ENCODE measurements at places on chromosomes 16 and 17.

- no peak for DNase-seq
Observed at GRCh38 chr16:4179020-4179419, 62.8 kb upstream of the ADCY9 start.

- no peak for DNase-seq
Observed at GRCh38 chr16:626787-627453, 3.9 kb upstream of the WFIKKN1 start.

DNA sequence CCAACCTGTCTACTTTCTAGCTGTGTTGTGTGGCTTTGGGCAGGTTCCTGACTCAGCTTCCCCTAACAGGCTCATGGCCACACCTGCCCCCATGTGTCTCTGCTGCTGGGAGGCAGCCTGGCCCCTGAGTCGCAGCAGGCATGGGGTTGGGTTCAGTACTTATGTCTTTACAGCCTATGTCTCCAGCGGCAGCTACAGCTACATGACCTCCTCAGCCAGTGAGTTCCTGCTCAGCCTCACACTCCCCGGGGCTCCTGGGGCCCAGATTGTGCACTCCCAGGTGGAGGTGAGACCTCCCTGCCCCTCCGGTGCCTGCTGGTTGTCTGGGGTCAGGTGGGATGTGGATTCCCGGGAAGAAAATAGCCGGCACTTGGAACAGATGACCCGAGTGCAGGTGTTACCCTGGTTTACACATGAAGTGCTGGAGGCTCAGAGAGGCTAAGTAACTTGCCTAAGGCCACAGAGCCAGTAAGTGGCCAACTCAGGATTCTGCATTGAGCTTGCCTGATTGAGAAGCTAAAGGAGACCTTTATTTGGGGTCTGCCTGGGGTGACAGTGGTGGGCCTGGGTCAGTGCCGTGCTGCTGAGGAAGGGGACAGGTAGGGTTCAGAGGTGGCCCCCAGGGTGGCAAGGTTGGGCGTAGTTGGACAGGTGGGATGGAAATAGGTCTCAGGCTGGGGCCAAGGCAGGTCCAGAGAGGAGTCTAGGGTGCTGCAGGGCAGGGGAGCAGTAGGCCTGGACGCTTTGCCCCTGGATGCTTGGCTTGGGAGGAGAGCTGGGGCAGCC, 15.9 kb downstream of the FCSK start:
- no peak for DNase-seq

DNA sequence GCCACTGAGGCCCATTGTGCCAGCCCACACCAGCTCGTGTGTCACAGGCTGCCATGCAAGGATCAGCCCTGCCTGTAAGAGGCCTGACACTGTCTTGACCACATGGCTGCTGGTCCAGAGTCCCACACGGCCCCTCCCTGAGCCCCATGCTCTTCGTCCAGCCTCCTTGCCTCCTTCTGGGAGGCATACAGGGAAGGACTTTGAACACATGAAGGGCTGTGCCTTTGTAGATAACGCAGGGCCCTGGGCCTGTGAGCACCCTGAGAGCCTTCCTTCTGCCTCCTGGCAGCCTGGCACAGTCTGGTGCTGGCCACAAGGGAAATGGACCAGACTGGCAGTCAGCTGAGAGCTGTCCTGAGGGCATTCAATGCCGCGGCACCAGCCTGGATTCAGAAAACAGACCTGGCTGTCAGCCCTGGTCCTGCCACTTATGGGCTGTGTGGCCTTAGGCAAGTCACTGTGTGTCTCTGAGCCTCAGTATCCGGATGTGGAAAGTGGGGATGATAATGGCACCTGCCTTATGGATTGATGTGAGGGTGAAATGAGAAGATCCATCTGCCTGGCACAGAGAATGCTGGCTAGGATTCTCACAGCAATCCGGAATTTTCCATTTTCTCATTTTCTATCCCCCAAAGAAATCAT, 19.2 kb upstream of the SPNS2 start:
- DNase-seq: no peak

DNA sequence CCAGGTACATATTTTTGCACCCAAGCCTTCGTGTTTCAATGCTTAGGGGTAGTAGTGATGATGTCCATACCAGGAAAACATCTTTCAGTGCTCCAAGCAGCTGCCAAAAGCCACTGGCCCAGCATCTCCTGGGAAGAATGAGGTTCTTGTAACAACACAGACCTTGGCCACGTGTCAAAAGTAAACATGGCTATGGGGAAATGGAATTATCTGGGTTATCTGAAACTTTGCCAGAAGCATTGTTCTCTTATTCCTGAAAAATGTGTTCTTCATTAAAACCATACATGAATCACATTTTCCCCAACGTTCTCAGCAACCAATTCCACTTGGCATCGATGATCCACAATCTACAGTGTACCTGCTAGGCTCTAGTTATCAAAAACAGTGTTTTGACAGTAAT, 524.2 kb upstream of the EEF2KMT start:
- no peak for DNase-seq

GRCh38 chr16:2471653-2472487, 773 bp downstream of the NTN3 start:
- no peak for DNase-seq

DNA sequence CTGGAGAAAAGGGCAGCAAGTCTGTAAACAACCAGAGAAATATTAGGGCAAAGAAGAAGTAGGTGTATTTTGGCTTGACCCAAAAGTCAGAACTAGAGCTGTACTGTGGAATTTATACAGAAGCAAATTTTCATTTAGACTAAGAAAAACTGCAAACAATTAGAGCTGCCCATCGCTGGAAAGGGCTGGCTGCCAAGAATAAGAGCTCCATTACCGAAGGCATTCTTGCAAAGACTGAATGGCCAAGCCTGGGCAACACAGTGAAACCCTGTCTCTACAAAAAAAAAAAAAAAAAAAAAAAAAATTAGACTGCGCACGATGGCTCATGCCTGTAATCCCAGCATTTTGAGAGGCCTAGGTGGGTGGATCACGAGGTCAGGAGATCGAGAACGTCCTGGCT, 53.9 kb upstream of the TMC5 start:
- DNase-seq: no peak

- DNase-seq: no peak
Observed at GRCh38 chr17:31297090-31297489, at the start of gene OMG. Gene OMG, minus strand, starts transcription at chr17:31297239. Its CDS starts 908 bp downstream, at chr17:31296331.

DNA sequence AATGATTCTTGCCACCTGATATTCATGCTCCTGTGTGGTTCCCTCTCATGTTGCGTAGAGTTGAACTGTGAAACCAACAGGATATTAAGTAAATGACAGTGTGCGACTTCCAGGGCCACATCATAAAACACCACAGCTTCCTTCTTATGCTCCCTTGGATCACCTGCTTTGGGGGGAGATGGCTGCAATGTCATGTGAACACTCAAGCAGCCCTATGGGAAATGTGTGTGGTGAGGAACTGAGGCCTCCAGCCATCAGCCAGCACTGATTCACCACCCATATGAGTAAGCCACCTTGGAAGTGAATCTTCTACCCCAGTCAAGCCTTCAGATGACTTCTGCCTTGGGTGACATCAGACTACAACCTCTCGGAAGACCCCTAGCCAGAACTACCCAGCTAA, 427.5 kb downstream of the UTP18 start:
- DNase-seq: no peak

DNA sequence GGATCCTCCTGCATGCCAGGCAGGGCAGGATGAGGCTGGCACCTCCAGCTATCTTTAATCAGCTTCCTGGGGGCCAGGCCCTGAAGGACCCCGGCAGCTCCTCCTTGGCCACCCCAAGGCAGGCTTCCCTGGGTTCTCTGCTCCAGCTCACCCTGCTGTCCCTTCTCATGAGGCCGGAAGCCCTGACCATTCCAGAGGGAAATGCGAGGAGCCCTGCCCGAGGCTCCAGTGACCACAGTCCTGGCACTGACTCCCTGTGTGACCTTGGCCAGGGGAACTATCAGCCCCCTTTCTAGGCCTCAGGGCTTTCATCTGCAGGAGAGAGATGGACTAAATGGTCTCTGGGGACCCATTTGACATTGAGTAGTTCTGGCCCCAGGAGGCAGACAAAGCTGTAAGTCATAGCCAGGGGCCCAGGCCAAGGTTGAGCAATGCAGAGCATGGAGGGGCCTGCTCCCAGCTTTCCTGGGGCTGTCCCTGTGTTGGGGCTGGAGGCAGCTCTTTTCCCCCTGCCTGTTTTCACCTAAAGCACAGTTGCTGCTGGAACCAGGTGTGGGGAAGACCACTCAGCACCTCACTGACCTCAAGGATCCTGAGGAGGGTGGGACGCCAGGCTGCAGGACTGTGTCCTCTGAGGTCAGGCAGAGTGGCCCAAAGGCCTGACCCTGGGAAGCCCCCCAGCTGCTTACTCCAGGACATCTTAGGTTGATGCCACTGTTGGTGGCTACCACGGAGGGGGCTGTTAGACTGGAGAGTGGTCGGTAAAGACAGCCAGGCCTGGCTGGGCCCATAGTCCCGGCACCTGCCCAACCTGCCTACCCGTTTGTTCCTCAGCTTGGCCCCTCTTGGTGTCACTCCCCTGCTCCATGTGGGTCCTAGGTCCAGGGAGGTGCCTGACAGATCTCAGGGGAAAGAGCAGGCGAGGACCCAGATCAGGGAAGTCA, 8.1 kb downstream of the KCNH6 start:
- DNase-seq: no peak

DNA sequence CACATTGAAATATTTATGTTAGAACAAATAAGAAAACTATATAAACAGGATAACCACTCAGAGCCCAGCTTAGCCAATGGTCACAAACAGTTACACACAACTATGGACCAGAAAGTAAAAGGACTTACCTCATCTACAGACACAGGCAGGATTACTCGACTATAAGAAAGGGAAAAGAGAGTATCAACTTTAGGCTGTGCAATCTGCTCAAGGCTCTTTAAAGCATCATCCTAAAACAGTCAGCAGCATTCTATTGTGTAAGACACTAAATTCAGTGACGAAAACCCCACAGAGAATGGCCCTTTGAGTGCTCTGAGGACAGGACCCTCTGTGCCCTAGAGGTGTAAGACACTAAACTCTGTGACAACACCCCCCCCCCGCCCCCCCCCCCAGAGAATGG, 4.2 kb downstream of the PITPNA start:
- DNase-seq: no peak

DNA sequence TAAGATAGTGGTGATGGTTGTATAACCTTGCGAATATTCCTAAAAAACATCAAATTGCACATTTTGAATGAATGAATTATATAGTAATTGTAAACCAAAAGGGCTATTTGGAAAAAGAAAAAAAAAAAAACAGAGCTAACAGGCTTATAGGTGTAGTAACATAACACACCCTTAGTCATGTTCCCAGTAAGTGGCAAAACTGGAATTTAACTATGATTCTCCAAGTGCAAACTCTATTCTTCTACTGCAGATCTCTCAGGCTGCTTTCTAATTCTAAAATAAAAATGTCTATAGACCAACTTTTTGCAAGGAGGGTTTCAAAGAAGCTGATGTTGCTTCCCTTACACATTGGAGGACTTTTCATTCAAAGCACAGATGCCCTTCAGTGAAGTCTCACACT, 293.2 kb upstream of the MON1B start:
- no peak for DNase-seq

GRCh38 chr16:69107316-69107962, 2.0 kb downstream of the HAS3 start:
- no peak for DNase-seq

- DNase-seq: no peak
Observed at GRCh38 chr16:593406-593805, 3.5 kb downstream of the RAB40C start.

- DNase-seq: no peak
Observed at GRCh38 chr17:60315650-60316049, 76.3 kb downstream of the USP32 start.

DNA sequence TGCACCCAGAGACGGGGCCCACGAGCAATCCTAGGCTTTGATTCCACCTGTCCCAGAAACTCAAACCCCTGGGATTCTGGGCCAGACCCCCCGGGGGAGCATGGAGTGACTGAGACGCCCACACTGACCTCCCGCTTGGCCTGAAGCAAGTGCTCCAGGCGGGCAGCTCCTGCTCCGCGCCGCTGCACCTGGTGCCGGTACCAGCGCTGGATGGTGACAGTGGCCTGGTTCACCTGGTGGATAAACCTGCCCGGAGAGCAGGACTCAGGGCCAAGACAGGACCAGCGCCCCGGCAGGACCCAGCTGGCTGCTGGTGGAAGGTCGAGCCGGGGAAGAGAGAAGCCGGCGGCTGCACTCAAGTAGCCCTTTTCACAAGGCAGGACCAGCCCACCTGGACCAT, 22.6 kb downstream of the CEP131 start:
- no peak for DNase-seq

DNA sequence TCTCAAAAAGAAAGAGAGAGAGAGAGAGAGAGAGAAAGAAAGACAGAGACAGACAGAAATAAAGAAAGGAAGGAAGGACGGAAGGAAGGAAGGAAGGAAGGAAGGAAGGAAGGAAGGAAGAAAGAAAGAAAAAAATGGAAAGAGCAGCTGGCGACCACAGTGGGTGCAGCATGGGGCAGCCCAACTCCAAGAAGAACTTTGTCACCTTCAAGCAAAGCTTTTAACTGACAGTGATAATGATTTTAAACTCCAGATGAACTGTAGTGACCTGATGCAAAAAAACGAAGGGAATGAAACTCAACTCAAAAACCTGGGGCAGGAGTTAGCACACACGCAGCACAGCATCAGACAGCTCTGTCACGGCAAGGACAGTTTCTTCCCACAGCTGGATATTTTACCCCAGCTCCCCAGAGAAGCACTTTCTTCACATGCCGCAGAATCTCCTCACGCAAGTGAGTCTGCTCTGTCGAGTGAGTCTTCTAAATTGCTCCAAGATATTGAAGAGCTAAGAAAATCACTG, 5.0 kb upstream of the ARHGAP17 start:
- DNase-seq: no peak

DNA sequence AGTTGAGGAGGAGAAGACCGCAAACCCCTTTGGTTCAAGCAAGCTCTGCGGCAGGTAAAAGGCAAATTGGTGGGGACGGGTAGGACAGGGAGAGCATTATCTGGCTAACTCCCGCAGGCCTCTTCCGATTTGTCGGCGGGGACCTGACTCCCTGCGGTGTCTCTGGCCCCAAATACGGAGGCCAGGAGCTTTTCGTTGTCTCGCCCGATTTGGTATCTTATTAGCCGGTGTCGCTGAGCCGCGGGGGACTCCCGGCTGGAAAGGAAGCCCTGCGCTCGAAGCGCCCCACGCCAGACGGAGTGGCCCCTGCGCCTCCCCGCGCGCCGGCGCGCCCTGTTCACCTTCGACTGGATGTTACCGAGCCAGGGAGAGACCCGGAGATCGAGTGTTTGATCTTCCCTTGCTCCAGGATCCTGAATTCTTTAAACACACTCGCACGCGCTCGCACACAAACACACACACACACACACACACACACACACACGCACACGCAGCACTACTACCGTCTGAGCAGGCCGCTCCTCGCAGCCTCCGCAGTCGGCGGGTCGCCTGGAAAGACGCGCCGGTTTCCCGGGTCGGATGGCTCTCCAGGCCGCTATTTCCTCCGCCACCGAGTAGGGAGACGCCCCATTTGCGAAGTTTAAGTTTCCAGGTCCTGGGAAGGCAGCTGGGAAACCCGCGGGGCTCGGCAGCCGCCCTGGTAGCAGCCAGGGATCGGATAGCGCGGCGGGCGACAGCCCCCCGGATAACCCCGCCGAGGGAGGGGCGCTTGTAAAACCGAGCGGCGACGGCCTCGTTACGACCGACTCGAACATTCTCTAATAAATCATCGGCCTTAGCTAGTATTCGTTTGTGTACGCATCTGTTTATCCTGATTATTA, 3.3 kb downstream of the PRAC1 start:
- no peak for DNase-seq

- DNase-seq: no peak
Observed at GRCh38 chr17:33086878-33087277, 95.2 kb downstream of the SPACA3 start.

- DNase-seq: no peak
Observed at GRCh38 chr17:18950346-18950745, 1.6 kb upstream of the SLC5A10 start.

Data from naive thymus-derived CD4-positive, alpha-beta T cell (primary cell).